ENCODE measurements at places on chromosomes 12 and 14.

DNA sequence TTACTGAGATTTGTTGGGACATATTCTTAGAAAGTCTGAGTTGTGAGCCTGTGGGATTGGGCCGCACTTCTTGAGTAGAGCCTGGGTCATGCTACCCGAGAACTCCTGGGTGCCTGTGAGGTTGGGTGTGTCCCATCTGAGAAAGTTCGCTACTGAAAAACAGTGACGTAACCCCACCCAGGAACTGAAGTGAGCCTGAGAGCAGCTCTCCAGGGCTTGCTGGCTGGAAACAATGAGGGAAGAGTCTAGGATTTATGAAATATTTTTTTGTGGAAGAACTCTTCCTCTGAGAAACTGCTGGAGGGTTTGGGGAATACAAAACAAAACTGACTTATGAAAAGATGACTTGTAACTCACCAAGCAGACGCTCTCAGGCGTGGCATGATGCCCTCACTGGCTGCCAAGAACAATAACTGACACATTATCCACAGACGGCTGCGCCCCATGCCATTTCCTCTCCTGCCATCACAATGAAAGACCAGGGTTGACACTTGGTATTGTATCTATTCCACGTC is 69.2 kb downstream of the RASSF3 start:
- no peak for DNase-seq

DNA sequence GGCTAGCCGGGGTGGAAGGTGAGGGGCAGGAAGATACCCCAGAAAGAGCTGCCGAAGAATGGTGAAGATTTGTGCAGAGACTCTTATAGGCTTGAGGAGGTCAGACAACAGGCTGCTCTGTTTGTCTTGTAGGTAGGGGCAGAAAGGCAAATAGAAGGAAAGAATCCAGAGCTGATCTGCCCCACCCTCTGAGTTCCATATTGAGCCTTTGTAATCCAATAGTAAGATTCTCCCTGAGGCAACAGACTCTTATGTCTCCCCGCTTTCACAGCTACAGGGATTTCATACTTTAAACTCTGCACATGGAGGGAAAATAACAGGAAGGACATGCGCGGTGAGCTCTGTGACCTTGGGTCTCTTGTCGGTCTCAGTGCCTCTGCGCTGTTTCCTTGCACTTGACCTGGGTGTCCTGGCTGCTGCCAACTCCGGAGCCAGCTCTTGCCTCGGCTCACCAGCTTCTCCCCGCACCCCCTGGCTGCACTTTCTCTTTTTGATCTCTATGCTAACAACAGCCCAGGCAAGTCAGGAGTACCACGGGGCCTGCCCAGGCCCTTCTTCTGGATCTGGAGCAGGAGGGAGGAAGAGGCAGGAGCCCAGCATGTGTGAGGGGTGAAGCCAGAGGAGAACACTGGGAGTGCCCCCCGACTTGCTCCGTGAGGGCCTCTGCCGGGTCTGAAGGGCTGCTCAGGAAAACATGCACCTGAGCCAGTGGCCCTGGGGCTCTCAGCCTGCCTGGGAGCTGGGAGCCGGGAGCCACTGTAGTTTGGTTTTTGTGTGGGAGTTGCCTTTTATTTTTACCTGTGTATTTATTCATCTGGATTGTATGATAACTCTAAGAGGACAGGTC is 75.8 kb downstream of the PPP1R36 start:
- no peak for DNase-seq

GRCh38 chr14:72742838-72743195 is 151.1 kb downstream of the DPF3 start:
- no peak for DNase-seq

GRCh38 chr14:62117751-62118105 is 355.5 kb downstream of the SNAPC1 start:
- no peak for DNase-seq

DNA sequence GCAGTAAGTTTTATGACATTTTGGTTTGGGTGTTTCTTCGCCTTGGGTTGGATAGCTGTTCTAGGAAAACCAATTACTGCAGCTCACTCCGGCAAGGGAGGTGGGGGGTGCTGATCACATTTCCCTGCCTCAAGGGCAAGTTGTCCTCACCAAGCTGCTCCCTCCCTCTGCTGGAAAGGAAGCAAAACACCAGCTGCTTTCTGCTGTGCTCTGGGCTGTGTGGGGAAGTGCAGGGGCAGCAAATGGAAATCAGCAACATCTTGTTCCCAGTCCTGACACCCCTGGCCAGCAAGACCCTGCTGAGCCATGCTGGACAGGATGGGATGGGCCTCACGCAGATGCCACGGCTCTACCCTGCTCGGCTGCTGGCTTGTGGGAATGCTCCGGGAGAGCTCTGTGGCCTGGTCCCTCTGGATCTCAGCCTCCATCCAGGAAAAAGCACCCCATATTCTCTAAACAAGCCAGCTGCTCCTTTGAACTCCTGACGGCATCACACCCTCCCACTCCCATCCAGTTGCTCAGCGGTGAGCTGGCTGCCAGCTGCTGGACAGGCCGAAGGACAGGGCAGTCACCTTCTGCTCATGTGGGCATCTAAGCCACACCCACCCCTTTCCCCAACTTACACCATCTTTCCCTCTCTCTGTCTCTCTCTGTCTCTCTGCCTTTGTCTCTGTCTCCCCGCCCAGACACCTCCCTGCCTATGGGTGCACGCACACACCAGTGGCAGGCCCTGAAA is 52.4 kb upstream of the EIF5 start:
- no peak for DNase-seq

GRCh38 chr14:28987516-28987915 is 220.9 kb downstream of the FOXG1 start:
- no peak for DNase-seq

DNA sequence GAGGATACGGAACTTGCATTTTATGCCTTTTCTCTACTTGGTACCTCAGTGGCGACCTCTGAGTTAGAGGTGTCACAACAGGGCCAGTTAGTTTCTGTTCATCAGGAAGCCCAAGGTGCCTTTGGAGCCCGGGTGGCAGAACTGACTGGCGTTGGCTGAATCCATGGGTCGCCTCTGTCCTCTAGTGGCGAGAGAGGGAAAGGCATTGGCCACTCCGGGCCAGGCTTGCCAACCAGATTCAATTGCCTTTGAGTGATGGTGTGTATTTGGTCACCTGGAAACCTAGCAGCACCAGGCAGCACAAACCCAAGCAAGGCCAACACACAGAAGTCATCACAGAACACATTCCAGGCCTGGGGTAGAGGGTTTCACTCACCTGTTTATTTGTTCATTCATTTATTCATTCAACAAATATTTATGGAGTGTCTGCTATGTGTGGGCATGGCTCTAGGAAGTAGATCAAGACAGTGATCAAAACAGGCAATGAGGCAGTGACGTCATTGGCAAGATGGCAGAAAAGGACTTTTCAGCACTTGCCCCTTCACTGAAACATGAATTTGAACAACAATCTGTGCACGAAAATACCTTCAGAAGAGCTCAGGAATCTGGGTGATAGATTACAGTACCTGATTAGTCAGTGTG is 40.5 kb upstream of the KCNA5 start:
- DNase-seq = peak; percentile 85

DNA sequence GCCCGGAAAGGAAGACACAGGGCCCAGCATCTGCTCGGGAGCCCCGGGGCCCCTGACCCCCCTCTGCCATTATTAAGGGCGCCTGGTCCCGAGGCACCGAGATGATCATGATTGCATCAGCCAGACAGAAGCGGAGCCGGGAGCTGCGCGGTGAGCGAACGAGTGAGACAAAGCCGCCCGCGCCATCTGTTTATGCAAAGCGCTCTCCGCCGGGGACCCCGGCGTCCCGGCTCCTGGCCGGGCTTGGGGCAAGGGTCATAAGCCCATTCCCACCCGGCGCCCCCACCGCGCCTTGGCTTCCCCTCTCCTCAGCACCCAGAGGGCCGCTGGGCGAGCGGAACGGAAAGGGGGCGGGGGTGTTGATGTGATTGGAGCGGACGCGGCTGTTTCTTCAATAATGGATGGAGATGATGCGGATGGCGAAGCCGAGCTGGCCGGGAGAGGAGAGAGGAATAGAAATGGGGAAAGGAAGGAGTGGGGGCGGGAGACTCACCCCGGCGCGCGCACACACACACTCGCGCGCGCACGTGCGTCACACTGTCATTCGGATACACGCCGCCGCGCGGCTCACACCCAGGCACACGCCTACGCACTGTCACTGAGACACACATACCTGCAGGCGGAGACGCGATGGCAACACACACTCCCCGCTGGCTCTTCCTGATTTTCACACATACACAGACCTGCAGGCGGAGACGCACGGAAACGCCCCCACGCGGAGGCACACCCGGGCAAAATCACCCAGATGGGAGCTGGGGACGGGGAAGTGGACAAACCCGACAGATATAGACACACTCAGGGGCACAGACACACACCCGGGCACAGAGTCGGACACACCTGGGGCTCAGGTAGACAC is 10.7 kb downstream of the STAC3 start:
- peak; percentile 72 for DNase-seq

DNA sequence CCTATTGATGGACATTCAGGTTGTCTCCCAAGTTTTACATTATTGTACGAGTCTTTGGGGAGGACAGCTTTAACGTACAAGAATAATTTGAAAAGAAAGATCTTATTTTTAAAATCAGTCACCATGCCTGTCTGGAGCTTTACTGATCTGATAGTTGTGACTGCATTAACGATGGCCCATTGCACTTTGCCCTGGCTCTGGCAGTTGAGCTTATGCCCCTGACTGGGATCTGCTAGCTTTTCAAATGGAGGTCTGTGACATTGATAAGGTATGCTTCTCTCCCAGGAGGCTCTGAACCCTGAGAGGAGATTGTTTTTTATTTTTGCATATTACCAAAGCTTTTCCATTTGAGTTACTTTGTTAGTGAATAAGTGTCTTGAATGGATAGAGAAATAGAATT is 17.9 kb upstream of the RAB3IP start:
- DNase-seq = no peak

DNA sequence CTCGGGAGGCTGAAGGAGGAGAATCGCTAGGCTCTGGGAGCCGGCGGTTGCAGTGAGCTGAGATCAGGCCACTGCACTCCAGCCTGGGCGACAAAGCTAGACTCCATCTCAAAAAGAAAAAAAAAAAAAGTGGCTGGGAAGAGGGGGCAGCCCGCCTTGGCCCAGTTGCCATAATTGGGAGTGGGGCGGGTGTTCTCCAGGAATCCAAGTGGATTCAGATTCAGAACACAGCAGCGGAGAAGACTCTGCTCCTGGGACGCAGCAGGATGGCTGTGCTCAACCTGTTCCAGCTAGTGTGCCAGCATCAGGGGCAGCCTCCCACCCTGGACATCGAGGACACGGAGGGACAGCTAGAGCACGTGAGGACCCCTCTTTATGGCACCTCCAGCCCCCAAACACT is 5.5 kb downstream of the CFAP73 start:
- no peak for DNase-seq

GRCh38 chr14:53549956-53550355 is 396.8 kb upstream of the DDHD1 start:
- DNase-seq = no peak

GRCh38 chr12:69824966-69825560 is at the start of gene MYRFL:
MYRFL (plus strand) TSS chr12:69825227; CDS start chr12:69825518, 291 bp downstream.
- DNase-seq = no peak
